A549 (cell line): ENCODE measurements at places on chromosomes 5 and 9. TPM values are rescaled to one million over a fixed set of nuclear protein-coding genes. Genes with fewer than 3 reads are reported as not detected.

Gene GABRA1
- not detected in 3 replicates for polyA plus RNA-seq

Gene CD72
- 0.10 to 0.55 TPM (median 0.44 TPM) in 3 replicates for polyA plus RNA-seq

Gene DIAPH1
- 57.4 to 59.8 TPM (median 59.4 TPM) in 3 replicates for polyA plus RNA-seq

Gene SLC25A48
- polyA plus RNA-seq, result 0.18 to 0.30 TPM (median 0.29 TPM) in 3 replicates

Gene LHX6
- polyA plus RNA-seq, result 0.14 to 0.38 TPM (median 0.20 TPM) in 3 replicates

Gene TMC1
- polyA plus RNA-seq, result 0.01 to 0.18 TPM (median 0.17 TPM) in 3 replicates

Gene ANKRD18A
- polyA plus RNA-seq, result 4.0 to 4.9 TPM (median 4.2 TPM) in 3 replicates

Gene OR1Q1
- polyA plus RNA-seq, result 0.10 to 0.11 TPM in 2 of 3 replicates, not detected in the other

Gene DBH
- not detected in 3 replicates for polyA plus RNA-seq

Gene CCL21
- not detected in 3 replicates for polyA plus RNA-seq

Gene PDLIM4
- polyA plus RNA-seq, result 0.09 to 0.28 TPM (median 0.20 TPM) in 3 replicates

Gene EGFL7
- polyA plus RNA-seq, result 28.9 to 34.4 TPM (median 32.3 TPM) in 3 replicates

Gene PCDHB3
- 0.03 to 0.06 TPM (median 0.03 TPM) in 3 replicates for polyA plus RNA-seq

Gene SLC4A9
- not detected in 3 replicates for polyA plus RNA-seq
